Fibroblast of the conjunctiva (primary cell): ENCODE measurements at places on chromosomes 6 and 20.
A peak's percentile ranks its signal among the peaks of the same experiment; 100 is the strongest.

GRCh38 chr20:50445354-50446151, 64.6 kb upstream of the PTPN1 start:
- no peak for DNase-seq

DNA sequence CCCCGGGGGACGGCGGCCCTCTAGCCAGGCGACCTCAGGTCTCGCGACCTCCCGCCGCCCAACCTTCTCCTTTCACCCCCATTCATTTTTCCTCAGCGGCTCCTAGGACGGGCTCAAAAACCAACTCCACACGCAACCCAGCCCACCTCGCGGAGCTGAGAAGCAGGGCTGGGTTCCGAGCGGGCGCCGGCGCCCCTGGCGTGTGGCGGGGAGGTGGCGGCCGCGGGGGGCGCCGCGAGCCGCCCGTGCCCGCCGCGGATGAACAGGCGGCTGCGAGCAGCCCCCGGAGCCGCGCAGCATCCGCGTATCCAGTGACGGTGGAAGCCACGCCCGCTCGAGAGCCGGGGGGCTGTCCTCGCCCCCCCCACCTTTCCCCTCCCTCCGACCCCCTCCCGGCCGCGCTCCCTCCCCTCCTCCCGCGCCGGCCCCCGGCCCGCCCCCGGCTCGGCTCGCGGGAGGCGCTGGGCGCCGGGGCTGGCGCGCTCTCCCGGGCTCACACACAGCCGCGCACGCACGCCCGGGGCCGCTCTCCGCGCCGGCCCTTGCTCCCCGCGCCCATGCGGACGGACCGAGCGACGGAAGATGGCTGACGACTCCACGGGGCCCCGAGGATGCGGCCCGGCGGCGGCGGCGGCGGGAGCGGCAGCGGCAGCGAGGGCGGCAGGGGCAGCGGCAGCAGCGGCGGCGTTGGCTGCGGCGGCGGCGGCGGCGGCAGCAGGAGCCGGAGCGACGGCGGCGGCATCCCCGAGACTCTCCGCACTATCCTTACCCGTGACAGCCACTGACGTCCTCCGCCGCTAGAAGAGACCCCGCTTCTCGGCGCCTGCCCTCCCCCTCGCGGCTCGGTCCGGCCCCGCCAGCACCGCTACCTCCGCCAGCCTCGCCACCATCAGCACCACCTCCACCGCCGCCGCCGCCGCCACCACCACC, at the start of gene SOBP:
SOBP (plus strand) TSS at position 482 of the 930 bp plus-strand sequence. CDS start 500 bp downstream, outside the sequence.
- peak; percentile 18 for DNase-seq

GRCh38 chr20:62900052-62900691, 26.1 kb downstream of the DIDO1 start:
- peak; percentile 53 for DNase-seq

GRCh38 chr6:111672761-111673450, 67.2 kb upstream of the TRAF3IP2 start:
- no peak for DNase-seq

GRCh38 chr20:61733891-61734732, 331.6 kb downstream of the TAF4 start:
- DNase-seq, result no peak

DNA sequence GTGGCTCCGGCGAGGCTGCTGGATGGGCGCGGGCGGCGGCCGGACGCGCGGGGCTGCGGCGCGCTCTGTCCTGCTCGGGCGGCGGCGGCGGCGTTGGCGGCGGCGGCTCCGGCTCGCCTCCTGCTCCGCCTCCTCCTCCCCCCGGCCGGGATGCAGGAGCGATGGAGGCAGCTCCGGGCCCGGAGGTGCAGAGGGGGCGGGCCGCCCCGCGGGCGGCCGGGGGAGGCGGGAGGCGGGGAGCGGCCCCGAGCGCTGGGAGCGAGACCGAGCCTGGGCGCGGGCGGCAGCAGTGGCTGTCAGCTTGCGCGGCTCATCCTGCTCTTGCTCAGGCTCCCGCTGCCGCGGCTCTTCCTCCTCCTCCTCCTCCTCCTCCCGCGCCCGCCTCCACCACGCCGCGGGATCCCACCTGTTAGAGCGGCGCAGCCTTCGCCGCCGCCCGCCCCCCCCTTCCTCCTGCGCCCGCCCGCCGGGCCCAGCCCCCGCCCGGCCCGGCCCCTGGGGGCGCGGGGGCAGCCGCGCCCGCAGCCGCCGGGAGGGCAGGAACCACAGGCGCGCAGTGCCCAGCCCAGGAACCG, at the start of gene NOL4L:
NOL4L (minus strand) TSS at position 323 of the 575 bp plus-strand sequence. CDS start 443 bp downstream, outside the sequence.
- no peak for DNase-seq

DNA sequence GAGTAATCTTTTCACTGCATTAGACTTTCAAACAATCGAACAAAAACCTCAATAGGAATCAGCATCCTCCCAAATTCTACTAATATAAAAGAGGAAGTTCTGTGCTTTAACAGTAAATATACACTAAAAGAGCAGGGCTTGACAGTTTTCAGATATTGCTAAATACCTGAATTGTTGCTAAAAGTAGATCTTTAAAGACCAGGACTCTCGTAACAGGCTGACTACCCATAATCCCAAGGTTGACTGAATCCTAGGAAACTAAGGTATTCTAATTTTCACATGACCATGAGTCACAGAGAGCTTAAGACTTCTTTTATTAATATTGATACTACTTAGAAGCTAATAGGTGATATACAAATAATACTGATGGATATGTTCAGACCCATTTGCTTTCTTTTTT, 10.1 kb downstream of the CD164 start:
- no peak for DNase-seq

GRCh38 chr6:24126586-24127192, 674 bp downstream of the NRSN1 start:
- peak; percentile 16 for DNase-seq

DNA sequence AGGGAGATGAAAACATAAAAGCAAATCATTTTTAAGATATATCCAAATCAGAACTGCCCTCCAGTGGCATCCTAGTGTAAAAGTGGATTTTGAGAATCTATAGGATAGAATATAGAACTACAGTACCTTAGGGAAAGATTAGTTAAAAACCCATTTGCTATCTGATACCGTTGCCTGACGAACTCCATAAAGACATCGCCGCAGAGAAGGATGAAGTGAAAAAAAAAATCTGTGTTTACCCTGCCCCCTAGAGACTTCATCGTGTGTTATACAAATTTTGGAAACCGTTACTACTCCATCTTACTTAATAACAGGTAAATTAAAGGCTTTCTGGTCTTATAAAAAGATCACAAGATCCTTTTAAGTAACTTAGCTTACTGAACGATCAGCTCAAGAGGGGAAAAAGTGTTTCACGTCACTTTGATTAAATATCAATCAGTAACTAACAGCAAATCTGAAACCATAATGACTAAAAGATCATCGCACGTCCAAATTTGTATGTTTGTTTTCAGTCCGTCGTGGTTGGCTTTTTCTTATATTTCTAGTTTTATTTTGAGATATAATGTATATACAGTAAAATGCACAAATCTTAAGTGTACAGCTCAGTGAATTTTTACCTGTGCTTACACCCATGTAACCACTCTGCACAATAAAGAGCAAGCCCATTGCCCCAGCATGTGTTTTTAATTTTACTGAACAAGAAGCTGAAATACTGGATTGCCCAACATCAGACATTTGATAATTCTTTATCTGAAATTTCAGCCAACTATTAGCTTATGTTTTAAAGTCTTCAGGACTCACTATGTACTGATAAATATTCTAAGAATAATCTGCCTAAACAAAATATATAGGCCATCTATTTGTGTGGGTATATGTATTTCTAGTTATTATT, 881 bp upstream of the MCM3 start:
- DNase-seq, result peak; percentile 50

- DNase-seq, result no peak
Observed at GRCh38 chr20:17896771-17897369, 71.7 kb downstream of the SNX5 start.

GRCh38 chr6:69044534-69044933, 409.5 kb downstream of the ADGRB3 start:
- no peak for DNase-seq

DNA sequence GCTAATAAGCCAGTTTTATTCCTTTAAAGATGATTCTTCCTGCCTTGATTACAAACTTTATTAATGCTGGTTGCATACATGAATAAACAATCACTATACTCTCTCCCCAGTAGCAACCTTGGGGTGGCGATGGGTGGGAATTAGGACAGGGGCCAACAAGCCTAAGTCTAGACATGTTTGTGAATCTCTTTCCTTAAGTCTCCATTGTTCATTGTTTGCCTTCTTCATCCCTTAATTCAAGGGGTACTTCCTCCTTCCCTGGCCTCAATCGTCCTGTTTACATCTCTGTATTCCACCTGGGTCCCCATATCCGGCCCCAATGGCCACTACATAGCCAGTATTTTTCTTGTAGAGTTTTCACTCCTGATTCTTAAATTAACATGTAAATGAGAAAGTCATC, 66.0 kb downstream of the ARHGAP18 start:
- no peak for DNase-seq

DNA sequence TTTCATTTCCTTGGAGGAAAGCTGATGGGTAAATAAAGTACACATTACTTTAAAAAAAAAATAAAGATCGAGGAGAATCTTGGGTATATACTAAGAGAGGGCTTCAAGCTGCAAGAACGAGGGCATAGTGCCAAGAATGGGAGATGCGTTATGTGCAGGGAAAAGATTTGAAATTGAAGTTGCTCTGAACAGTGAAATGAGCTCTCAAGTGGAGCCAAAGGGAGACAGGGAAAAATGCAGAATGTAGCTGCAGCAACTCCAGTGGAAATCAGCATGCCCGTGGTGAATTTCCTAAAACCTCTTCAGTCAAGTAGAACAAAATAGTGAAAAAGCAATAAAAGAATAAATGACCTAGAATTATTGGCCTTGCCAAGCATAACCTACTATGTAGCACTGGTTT, 11.4 kb upstream of the COL9A1 start:
- no peak for DNase-seq

DNA sequence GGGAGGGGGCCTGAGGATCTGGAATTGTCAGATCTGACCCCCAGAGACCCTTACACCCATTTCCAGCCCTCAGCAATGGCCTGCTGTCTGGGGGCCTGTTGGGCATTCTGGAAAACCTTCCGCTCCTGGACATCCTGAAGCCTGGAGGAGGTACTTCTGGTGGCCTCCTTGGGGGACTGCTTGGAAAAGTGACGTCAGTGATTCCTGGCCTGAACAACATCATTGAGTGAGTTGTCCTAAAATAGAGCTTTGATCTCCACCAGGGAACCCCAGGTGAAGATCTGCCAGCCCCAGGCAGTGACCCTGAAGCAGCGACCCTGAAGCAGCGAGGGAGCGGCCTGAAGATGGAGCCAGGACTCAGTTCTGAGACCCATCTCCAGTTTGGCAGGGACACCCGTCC, 2.2 kb downstream of the BPIFA1 start:
- DNase-seq, result no peak

GRCh38 chr20:43681468-43681942, 14.6 kb downstream of the MYBL2 start:
- no peak for DNase-seq

GRCh38 chr6:161088676-161089328, 97.2 kb downstream of the MAP3K4 start:
- DNase-seq, result no peak

GRCh38 chr6:31355583-31355948, 1.4 kb downstream of the HLA-B start:
- DNase-seq, result no peak

DNA sequence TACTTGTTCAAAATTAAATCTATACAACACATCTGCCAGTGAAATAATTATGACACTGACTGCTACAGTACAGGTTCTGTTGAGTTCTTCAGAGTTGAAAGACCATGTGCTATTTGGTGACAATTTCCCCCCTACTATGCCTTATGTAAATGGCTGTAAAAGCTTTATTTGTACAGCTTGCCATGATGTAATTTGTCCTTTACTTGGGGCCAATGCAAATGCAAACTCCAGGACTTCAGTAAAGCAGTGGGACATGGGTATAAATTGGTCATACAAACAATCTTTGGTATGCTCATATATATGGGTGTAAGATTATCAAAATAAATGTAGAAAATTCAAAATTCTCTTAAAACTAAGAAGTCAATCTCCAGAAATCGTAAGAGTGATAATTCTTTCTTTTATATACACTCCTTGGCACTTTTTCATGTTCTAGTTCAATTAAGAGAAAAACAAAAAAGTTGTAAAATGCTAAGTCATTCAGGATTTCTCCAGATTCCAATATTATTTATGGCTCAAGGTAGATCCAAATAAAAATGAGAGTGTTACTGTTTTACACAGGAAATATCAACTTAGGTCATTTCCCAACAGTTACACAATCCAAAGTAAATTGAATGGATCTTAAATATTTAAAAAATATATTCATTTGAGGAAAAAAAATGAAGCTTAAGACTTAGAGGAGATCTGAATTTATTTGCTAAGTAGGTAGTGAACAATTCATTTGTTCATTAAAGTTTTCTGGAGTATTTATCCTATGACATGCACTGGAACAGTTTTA, 1310.5 kb upstream of the CITED2 start:
- DNase-seq, result no peak

DNA sequence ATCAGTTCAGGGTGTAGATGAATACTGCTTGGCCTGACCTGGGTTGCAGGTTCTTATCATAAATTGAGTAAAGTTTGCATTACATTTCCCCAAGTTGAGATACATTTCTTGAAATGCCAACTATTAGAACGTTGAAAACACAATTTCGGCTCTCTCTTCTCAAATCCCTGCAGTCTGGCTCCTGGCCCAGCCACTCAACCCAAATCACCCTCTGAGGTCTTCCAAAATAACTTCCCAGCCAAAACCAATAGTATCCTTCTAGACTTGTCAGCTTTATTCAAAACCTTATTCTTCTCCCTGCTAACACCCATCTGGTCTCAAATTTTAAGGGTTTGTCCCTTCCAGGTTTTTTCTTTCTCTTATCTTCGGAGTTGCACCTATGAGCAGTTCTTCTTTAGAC, 263.6 kb downstream of the EYA4 start:
- peak; percentile 27 for DNase-seq

DNA sequence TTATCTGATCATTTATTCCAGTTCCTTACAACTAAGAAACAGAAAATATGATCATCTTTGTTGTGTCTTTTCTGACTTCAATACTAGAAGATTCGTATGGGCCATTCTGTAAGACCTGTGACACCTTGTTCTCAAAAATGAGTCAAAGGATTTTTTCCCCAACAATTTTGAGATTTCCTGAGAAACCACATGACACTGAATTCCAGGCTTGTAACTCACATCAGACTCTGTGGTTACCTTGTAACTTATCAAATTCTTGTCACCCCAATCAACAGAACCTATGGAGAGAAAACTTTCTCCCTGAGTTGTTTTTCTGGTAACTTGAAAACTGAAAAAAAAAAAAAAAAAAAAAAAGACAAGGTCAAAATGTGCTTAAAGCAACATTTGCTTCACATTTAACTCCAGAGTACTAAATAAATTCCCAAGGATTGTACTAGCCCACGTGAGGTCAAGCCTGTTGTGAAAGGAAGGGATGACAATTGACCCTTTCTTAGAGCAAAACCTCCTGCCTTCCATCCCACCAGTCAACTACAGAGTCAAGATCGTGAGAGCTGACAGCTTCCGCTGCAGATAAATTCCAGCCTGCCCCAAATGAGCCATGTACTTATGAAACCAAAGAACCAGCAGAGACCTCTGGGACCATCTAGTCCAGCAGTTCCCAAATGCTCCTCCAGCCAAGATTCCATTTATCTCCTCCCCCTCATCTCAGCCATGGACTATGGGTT, 140.3 kb downstream of the TBX18 start:
- DNase-seq, result no peak
